ENCODE measurements at places on chromosomes 5 and 9. TPM values are rescaled to one million over a fixed set of nuclear protein-coding genes. Genes with fewer than 3 reads are reported as not detected.

The PHF24 gene
- total RNA-seq, result not detected

The ODF2 gene
- total RNA-seq, result 64.9 TPM

The SPOCK1 gene
- not detected for total RNA-seq

The RASEF gene
- 12.6 TPM for total RNA-seq

The ARHGEF39 gene
- total RNA-seq, result 11.9 TPM

The MELK gene
- total RNA-seq, result 86.3 TPM

The NRG2 gene
- 0.06 TPM for total RNA-seq

The NR2F1-AS1 gene
- total RNA-seq, result 11.3 TPM

- no peak for DNase-seq
These were observed 365.8 kb upstream of the DAP start for GRCh38 chr5:11126844-11127243.

DNA sequence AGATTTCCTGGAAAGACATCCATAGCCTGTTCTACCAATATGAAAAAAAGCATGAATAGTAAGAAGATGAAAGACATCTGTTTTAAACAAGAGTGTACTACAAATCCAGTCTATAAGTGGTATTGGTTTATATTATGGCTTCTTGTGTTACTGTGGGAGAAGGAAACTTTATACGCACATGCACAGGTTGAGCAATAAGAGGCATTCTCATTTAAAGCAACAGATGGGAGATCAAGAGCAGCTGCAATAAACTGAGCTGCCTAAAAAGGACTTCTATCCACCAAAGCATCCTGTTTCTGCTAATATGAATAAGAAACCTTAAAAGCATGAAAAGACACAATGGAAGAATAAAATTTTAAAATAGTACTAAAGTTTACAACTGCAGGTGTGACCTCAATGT, 8.6 kb upstream of the PCDHB1 start:
- DNase-seq, result no peak

DNA sequence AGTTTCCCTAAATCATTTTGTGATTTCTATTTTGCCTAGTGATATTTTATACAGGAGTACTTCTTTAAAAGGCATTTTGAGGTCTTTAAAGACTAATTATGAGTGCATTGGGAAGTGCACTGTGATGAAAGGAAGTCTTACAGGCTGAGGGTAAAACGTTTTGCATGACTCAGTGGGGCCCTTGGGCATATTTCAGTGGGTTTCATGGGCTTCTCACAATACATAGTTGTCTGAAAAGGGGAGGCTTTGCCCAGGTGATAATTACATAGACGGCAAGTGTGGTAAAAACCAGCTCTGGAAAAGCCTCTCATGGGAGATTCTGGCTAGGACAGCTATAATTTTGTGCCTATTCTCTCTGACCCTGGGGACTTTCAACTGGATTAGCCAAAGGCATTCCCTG, 387.2 kb downstream of the ARHGEF28 start:
- no peak for DNase-seq

DNA sequence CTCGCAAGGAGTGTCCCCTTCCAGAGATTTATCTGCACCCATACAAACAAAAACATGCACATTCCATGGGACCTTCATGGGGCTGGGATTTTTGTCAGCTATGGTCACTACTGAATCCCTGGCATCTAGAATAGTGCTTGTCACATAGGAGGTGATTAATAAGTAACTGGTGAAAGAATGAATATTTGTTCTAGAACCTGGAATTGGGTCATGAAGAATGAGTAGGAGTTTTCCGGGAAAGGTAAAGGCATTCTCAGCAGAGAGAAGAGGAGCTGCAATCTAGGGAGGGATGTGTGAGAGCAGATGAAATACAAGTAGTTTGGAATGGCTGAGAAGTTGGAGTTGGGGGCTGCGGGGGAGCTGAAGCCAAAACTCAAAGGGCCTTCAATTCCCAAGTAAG, 2.8 kb upstream of the LMAN2 start:
- DNase-seq, result no peak

DNA sequence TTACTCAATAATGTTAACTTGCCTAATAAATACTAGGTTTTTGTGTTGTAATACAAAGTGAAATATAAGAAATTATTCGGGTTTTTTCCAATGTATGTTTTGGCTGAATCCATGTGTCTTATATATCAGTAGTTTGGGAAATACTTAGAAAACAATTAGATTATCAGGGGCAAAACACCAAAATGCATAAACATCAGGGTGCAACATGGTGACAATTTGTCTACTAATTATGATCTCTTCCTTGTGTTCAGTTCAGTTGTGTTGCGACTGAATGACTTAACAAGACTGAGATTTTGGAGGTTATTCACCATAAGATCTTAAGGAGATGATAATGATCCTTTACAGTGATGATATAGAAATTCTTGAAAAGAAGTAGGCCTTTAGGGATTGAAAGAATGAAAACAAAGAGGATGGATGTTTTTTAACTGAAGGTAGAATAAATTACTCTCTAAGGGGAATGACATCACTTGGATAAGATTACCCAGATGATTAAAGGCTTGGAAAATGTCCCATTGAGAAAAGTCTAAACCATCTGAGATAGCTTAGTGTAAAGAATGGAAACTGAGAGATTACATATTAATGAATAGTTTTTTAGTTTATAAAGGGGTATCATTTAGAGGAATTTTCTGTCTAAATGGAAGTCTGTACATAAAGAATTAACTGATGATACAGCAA, 415.8 kb downstream of the SPATA31D1 start:
- peak; percentile 36 for DNase-seq

- no peak for DNase-seq
These were observed 51.7 kb downstream of the AUH start for GRCh38 chr9:91310037-91310436.

GRCh38 chr9:96163712-96164111, 138.3 kb downstream of the HSD17B3 start:
- no peak for DNase-seq

GRCh38 chr9:134438195-134438788, 112.0 kb downstream of the RXRA start:
- DNase-seq, result peak; percentile 44

DNA sequence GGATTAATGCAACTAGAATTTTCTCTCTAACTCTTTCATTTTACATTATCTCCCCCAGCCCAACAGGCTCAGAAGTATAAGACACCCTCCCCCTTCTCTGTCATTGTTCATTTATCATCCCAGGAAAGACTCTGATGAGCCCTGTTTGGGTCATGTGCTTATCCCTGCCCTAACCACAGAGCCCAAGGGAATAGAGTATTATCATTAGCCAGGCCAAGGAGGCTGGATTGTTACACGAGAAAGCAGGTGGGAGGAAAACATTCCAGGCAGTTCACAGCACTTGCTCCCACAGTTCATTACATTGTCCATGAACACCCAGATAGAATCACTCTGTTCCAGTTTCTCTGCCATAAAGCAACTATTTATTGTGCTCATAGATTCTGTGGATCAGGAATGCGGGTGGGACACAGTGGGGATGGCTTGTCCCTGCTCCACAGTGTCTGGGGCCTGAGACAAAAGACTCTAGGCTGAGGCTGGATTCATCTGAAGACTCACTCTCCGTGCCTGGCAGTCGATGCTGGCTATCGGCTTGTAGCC, 59.5 kb upstream of the TMEM215 start:
- peak; percentile 42 for DNase-seq

DNA sequence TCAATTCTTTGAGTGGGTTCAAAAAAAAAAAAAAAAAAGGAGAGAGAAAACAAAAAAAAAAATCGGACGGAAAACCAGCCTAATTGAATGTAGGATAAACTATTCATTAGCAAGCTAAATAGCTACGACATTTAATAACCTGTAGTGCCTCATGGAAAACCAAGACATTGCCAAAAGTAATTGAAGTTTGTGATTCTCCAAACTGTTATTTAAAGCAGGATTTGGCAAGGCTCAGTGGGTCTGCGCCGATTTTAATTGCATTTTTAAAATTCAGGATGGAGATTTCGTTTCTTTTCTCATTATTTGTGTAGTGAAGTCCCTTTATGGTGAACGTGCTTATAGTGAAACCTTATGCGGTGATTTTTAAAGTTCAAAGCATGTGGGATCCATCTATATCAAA, 127.2 kb upstream of the NFIB start:
- no peak for DNase-seq

DNA sequence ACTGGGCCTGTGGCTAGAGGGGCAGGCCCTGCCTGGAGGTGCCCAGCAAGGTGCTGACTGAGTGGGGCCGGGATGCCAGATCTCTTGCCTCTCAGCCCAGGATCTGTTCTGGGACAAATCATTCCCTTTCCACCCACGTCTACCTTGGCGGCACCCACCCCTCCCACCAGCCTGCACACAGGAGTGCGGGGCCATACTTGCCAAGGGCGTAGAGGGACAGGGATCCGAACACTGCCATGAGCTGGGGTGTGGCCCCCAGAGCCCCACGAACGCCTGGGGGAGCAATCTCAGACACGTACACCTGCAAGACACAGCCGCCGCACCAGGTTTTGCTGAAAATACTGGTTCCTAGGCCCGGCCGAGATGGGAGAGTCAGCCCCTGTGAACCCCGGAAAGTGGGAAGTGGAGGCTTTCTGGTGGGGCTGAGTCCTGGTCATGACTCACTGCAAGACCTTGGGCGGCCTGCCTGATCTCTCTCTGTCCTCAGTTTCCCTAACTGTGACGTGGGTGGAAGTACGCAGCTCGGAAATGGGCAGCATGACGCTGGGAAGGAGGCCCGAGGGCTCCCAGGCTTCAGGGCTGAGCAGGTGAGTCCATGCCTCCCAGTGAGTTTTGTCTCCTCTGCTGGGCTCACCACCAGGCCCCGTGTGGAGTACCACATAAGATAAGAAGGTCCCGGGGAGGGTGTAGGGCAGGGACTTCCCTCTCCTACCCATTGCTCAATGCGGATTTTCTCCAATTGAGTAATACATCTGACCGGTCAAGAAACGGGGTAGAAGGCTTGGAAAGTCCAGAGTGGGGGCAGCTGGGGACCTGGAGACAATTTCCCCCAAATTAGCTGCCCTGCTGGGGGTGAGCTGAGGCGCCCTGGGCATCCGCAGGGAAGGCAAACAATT, 2.6 kb downstream of the SLC2A6 start:
- no peak for DNase-seq

DNA sequence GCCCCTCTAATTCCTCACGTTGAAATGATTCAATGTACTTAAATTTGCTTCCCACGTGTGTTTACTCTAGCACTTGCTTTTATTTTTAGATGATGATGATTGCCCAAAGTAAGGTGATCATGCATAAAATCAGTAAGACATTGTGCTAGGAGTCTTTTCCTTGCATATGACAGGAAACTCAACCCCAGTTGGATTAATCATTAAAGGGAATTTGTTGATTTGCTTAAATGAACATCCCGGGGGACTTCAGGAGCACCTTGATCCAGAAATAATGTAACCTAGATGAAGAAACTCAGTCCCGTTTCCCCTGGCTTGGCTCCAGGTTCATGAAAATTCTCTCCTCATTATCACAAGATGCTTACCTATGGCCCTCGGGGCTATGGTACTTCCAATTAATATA, 106.1 kb upstream of the STC2 start:
- no peak for DNase-seq

GRCh38 chr9:89702401-89702800, 97.6 kb downstream of the GADD45G start:
- no peak for DNase-seq

GRCh38 chr5:180020176-180020575, 51.4 kb downstream of the RNF130 start:
- no peak for DNase-seq

DNA sequence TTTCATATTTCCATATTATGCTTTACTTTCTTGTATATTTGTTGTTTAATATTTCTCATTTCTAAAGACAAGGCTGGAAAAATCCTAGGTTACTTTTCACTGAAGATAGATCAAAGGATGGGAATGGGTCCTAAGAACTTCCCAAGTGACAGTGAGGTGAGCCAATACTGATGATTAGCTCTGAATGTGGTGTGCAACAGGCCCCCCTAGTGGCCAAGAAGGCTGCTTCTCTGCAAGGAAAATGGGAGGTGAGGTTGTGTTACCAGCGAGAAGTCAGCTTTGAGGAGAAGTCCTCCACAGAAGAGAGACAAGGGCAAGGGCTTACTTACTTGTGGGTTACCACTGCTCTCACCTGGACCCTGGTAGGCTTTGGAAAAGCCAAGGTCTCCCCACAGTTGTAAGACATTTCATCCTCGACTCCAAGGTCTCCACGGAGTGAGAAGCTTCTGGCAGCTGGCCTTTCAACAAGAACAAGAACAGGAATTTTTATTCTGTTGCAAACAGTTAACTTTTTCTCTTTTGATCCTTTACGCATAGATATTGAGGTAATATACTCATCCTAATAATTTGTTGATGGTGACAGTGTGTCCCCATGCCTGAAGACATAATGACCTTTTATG, 69.9 kb downstream of the MAMDC2 start:
- peak; percentile 48 for DNase-seq

DNA sequence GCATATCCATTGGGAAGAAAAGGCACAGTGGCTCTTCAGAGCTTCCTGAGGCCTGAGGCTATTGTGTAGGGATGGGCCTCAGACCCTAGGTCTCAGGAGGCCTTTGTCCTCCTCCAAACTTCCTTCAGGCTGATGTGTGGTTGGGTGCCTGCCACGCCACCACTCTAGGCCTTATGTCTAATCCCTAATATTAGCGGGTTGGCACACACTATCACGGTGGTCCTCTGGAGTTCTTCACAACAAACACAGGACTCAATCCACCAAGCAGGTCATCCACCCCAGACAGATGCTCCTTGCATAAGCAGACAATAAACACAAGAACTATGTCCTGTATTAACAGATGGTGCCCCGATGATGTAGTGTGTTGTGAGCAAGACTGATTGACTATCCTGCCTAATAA, 31.0 kb upstream of the FSTL4 start:
- peak; percentile 93 for DNase-seq

DNA sequence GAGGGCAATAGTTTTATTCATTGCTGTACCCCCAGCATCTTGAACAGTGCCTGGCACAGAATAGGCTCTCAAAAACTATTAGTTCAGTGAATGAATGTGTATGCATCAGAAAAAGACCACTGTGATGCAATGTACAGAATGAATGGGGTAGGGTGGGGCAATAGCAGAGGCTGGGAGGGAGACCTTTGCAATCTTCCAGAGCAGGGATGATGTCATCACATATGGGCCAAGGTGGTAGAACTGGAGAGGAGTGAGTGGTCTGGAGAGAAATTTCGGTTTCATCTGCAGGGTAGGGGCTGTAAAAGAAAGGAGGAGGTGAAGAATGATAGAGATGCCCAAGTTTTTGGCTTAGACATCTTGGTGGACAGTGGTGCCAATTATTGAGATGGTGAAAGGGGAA, 23.4 kb upstream of the ARAP3 start:
- no peak for DNase-seq

- DNase-seq, result no peak
These were observed 60.6 kb downstream of the TNFSF15 start for GRCh38 chr9:114745108-114745848.

GRCh38 chr5:149028984-149029383, 33.9 kb downstream of the SH3TC2 start:
- no peak for DNase-seq

All from SJCRH30 (cell line).